Right renal cortex interstitium (tissue), 3 donors: ENCODE measurements at places on chromosomes 5 and 9.

GRCh38 chr5:95804736-95805539 lies 17.6 kb downstream of the GLRX start:
- no peak for DNase-seq

DNA sequence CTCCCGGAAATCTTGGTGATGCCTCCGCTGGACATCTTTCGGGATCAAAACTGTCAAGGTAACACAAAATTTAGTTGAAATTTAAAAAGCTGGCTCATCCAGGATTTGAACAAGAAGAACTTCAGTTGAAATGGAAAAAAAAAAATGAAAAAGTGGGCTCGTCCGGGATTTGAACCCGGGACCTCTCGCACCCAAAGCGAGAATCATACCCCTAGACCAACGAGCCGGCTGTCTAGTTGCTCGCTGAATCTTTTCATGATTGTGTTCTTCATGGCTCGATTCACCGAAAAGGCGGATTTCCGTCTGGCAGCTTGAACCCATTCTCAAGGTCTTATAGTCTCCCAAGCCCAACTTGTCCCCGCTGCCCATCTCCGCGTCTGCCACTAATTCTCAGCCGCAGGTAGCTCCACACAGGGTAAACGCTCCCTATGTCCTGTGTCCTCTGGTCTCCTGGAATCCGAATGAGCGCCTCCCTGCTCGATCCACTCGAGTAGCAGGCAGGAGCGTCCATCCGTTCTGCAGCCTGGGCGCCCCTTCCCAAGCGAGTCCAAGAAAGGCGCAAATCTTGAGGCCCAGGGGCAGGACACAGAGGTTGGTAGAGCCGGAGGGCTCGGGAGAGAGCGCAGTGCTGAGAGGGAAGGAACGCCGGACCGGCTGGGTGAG lies 16.2 kb downstream of the TRIM7 start:
- DNase-seq = no peak

DNA sequence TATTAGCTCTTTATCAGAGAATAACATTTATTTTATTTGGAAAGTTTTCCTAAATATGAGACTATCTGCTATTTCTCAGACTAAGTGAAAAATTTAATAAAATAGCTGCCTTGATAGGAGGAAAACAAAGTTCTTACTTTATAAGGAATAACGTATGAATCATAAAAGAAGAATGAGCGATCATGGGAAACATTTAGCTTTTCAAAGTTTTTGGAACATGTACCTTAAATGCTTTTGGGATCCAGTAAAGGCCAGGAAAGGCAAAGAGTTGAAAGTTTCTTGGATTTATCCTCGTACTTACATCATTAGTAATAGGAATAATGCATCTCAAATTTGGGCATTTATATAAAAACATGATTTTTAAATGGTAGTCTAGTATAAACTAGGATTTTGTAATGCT lies 19.4 kb downstream of the OGN start:
- no peak for DNase-seq

DNA sequence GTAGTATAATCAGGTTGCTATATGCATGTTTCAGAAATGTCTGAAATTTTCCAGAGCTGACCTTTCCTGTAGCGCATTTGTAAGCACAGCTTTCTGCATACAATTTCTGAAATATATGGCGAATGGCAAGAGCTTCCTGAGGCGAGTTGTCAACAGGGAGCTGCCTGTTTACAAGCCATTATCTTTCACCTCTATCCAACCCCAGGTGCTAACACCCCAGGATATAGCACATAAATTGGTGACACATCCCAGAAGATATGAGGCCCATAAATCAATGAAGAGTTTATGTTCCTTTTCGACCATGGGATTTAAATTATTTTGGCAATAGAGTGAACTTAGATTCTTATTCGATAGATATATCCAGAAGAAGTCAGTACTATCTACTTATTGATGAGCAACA lies 379.8 kb downstream of the KDM4C start:
- DNase-seq = no peak

DNA sequence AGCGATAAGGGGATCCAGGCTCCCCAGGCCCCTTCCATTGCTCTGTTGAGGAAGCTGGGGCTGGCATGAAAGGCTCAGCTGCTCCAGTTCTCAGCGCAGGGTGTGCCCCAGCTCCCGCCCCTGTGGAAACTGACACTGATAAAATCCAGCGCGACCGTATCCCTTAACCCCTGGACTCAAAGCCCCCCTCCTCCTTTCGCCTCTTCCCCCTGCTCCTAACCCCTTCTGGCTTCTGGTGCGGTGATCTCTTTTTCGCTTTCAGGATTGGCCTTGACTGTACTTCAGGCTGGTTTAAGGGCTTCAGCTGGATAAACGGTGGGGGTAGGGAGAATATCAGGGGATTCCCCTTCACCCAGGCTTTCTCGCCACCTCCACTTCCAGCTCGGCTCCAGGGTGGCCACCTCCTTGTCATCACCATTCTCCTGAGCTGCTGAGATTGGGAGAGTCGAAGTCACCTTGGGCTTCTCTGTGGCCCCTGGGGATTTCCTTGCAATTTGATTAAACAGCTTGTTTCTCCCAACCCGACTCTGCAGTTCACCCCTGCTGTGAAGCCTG lies 843 bp downstream of the BSPRY start:
- no peak for DNase-seq

GRCh38 chr5:9423571-9423970 lies 122.3 kb downstream of the SEMA5A start:
- DNase-seq = no peak

- no peak for DNase-seq
These were observed 379.7 kb downstream of the MAT2B start for GRCh38 chr5:163885117-163885516.

GRCh38 chr5:113221294-113222176 lies 213.3 kb downstream of the TSSK1B start:
- DNase-seq = no peak

DNA sequence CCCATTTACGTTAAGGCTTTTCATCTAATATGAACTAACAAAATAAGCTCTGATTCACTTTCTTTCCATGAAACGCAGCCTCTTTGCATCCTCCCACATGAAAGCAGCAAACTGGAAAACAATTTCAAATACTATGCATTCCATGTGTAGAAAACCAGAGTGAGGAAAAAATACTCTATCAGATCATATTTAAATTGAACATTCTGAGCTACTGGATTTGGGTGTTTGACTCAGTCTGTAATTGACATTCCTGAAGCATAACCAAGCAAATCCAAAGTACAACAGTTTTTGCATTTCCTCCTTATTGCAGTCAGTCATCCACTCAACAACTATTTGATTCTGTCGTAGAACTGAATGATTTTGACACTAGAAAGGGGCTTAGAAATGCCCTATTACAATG lies 399.1 kb upstream of the NMUR2 start:
- DNase-seq = no peak

GRCh38 chr5:170582644-170583330 lies 79.0 kb downstream of the KCNIP1 start:
- no peak for DNase-seq

DNA sequence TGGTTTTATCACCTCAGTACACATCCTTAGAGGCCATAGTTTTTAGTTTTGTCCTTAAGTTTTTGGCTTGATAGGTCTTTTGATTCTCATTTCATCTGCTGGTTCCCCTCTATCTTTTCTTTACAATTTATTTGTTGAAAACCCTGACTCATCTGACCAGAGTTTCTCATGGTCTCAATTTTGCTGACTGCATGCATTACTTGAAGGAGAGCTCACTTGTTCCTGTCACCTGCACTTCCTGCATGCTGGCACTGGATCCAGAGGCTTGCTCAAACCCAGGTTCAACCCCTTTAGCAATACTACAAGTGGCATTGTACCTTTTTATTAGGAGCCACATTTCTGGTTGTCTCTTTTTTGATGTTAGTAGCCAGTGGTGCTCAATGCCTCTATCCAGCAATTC lies 26.7 kb downstream of the FBXO10 start:
- no peak for DNase-seq

GRCh38 chr5:147626464-147626863 lies 116.6 kb upstream of the DPYSL3 start:
- DNase-seq = no peak

DNA sequence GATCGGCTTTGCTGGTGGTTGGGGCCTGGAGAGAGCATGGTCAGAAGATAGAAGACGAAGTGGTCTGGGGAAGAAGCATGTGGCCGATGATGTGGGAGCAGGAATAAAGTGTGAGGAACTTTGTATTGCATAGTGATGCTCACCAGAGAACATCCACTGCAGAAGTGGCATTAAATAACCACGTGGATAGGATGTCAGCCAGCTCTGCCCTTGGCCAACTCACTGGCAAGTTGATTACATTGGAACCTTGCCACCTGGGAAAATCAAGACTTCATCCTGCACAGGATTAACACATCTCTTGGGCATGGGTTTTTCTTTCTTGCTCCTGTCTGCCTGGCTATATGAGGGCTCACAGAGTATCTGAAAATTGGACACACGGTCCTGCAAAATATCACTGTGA lies 217.4 kb downstream of the DMRT2 start:
- no peak for DNase-seq

GRCh38 chr9:136793086-136793946 lies 2.2 kb downstream of the TMEM141 start:
- no peak for DNase-seq

DNA sequence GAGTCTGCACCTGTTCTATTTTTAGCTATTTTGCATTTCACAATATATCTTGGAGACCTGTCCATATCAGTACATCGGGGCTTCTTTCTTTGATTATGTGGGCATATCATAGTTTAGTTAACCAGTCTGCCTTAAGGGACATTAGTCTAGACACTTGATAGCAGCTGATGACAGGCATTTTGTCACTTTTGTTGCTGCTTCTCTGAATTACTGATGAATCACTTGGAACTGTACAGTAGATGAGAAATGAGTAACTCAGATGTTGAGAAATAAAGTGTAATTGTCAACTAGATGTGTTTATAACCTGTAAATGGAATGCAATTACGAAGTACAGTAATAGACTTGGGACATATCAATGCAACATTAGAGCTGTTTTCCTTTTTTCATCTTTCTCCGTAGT lies 7.1 kb downstream of the ZFP2 start:
- DNase-seq = no peak

DNA sequence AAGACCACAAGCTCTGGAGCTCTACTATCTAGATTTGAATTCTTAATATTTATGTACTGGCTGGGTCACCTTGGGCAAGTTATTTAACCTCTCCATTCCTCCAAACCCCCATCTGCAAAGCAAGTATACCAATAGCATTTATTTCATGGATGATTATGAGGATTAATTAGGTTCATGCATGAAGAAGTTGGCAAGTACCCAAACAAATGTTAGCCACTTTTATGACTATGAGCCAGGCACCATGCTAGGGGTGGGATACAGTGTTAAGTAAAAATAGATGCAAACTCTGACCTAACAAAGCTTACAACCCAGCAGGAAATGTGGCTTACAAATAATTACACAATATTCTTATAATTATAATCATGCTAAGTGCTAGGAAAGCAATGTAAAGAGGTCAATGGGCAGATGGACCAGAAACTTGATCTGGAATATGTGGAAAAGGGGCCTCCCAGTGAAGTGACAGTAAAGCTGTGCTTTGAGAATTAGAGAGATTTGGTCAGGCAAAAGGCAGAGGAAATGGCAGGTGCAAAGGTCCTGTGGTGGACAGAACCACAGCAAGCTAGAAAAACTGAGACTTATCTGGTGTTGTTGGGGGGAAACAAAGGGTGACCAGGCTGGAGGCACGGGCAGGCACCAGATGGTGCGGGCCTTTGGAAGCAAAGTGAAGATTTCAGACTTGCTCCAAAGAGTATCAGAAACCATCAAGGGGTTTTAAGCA lies 525.2 kb upstream of the TRPC7 start:
- no peak for DNase-seq

DNA sequence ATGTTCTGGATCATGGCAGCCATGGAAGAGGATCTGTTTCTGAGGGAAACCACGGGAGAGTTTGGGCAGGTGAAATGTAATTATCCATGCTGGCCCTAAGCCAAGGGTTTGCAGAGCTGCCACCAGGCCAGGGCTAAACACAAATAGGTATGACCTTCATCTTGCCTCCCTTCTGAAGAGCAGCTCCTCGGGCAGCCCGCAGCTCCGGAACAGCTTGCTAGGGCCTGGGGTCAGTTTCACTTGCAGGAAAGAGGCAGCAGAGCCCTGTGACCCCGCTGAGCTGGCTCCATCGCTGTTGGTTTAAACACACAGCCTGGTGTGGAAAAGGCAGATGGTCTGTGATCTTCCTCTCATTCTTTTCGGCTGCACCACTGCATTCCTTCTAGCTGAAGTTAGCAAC lies 141.4 kb downstream of the TMEM38B start:
- no peak for DNase-seq

GRCh38 chr5:130331332-130331731 lies 427.1 kb downstream of the CHSY3 start:
- no peak for DNase-seq

DNA sequence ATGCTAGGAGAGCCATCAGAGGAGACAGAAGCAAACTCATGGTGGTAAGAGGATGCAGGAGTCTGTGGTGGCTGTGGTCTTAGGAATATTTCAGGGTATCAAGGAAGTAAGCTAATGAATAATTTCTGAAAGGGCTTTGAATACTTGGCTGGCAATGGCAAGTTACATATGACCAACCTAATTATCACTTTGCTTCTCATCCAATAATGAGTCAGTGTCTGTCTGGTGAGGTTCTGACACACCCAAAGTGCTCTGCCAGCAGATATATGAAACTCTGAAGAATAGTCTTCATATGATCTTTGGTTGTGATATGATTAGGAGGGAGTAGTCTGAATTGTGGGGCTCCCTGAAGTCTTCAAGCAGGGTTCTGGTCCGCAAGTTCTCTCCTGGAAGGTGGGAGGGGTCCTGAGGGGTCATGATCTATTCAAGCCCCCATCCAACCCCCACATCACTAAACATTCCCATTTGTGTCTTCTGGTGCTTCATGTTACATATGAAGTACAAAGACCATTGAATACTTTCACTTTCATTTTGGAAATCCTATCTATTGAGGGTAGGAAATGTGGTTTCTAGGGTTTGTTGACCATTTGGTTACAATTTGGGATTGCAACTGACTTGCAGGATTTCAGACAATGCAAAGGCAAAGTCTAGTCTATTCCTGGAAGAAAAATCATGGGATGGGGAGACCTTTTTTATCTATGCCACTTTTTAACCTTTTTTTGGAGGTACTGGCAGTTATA lies 199.9 kb upstream of the CDKN2B start:
- DNase-seq = no peak

DNA sequence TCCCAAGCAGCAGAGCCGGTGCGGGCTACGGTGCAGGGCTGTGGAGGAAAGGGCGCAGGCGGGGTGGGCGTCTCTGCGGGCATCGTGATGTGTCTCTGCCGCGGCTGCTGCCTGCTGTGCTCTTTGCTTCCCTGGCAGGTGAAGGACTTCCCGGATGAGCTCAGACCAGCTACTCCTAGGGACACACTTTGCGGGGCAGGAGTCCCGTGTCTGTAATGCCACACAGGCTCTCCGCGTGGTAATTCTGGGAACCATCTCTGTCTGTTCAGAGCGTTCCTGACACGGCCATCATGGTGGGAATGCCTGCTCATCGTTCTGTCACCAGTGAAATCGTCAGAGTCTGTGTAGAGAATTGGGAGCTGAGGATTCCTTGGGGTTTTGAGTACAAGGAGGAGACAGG lies 235.5 kb downstream of the FANCC start:
- DNase-seq = no peak

- DNase-seq = no peak
These were observed 37.3 kb upstream of the FYB1 start for GRCh38 chr5:39256477-39257235.
